ENCODE measurements at places on chromosomes 13 and 19.

- peak; percentile 83 for DNase-seq
Observed at GRCh38 chr13:20814224-20814910, 40.6 kb upstream of the EEF1AKMT1 start.

GRCh38 chr19:5880604-5881078 is 10.3 kb upstream of the FUT5 start:
- no peak for DNase-seq

DNA sequence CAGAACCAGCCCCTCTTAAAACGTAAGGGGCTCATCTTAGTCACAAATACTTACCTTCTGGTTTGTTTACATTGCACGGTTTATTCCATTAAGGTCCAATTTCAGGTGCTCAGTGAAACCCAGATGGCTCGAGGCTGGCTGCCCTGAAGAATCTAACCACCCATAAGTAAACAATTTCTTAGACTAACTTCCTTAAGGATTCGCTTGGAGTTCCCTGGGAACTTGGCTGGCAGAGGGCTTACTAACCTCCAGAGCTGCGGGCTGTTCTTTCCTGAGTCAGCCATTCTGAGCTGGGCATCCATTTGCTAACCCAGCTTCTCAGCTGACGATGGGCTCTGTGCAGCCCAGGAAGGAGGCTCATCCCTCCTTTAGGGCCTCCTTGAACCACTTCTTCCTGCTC is 262.1 kb downstream of the FGF9 start:
- no peak for DNase-seq

GRCh38 chr13:31663880-31664585 is 75.3 kb upstream of the RXFP2 start:
- no peak for DNase-seq

Data from BE2C (cell line).